Stimulated activated CD8-positive, alpha-beta memory T cell treated with anti-CD3 and anti-CD28 coated beads, Interleukin-7, amount 100 ng/mL, for 1 hour (primary cell): ENCODE measurements at places on chromosomes 5 and 9.

DNA sequence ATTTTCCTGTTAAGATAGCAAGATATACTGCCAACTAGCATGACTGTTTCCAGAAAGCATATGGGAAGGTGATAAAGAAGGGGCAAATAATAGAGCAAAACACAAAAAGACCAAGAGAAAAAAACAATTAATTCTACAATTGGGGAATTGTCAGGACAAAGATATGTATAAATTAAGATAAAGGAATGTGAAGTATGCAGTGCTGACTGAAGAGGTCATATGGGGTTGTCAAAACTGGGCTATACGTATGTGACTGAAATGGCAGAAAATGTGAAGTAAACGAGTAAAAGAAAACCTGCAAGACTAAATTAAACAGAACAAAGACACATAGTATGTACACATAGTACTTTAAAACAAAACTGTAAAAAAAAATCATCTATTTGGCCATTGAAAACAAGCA is 222.3 kb downstream of the ARL15 start:
- no peak for DNase-seq

DNA sequence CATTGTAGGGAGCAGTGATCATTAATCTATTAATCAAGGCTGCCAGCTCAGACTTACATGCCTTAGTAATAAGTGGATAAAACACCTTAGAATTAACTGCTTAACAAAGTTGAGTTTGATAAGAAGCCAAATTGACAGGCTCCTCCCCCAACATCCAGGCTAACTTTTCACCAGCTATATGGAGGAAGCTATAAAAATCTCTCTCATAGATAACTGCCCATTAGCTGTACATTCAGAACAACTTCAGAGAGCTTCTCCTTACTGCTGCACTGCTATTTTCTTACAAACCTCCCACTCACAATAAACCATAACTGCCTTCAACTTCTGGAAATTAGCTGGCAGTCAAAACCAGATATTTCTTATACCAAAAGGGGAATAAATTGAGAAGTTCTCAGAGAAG is 364.1 kb downstream of the PRELID2 start:
- DNase-seq = no peak

DNA sequence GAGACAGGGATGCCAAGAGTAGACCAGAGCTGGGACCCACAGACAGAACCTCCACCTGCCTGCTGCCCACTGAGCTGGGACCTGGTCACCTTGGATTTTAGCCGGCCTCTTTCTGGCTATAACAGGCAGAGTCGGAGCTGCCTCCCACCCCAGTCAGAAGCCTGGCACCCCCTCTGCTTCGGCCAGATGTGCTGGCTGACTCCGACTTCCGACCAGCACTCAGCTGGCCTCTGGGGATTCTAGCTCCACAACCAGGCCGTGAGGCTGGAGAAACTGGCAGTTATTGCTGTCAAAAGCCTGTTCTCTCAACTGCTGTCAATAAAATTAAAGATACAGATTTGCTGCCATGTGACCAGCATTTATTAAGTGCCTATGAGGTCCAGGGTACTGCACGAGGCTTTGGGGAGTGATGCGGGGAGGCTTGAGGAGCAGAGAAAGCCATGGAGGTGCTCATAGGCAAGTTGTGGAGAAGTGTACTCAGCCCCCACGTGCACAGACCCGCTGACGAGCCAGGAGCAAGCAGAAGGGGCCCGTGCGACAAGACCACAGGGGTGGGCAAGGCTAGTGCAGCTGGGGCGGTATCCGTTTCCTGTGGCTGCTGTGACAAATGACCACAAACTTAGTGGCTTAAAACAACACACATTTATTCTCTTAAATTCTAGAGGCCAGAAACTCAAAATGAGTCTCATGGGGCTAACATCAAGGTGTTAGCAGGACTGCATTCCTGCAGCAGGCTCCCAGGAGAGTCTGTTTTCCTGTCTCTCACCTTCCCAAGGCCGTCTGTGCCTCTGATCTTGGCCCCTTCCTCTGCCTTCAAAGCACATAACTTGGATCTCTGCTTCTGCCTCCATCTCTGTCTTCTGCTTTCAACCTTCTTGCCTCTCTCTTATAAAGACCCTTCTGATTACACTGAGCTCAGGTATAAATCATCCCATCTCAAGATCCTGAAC is 13.1 kb downstream of the GFI1B start:
- DNase-seq = no peak

DNA sequence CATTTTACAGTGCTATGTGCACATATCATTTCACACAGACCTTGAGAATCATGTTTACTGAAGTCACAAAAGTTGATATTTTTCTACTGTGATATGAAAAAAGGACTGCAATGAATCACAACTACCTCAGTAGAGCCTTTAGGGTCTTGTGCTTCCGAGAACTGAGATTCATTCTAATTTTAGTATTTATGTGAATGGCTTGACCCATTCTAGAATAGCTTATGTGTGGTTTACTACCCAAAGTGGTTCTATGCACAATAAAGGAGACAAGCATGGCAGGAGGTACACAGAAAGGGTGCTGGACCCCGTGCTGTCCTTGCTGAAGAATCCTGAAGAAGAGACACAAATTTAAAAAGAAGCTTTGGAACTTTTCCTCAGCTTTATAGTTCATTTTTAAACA is 28.2 kb downstream of the MEF2C start:
- no peak for DNase-seq

DNA sequence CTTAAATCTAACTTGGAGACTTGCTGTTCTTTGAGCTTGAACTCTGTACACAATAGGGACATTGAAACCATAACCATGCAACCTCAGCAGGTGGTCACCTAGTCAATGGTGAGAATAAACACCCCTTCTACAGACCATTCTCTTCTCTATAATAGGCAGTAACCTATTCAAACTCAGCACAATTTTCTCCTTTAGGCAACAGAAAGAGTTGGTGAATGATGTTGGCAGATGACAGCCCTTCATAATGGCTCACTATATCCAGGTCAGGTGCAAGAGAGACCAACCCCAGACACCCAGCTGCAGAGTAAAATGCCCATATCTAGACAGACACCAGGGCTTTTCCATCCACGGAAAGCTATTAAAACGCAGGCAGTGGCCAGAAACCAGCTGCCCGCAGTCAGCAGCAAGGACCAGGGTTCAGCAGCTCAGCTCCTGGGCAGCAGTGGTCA is 106.7 kb downstream of the SERINC5 start:
- no peak for DNase-seq

GRCh38 chr5:44935262-44935661 is 126.5 kb downstream of the MRPS30 start:
- no peak for DNase-seq
